ENCODE measurements at places on chromosomes 6 and 20. TPM values are rescaled to one million over a fixed set of nuclear protein-coding genes. Genes with fewer than 3 reads are reported as not detected.

The ID4 gene
- total RNA-seq: 83.3 TPM

The AKAP7 gene
- 3.0 TPM for total RNA-seq

The WFDC5 gene
- total RNA-seq: not detected

The ENPP4 gene
- 32.2 TPM for total RNA-seq

The COL21A1 gene
- total RNA-seq: 52.6 TPM

The CAGE1 gene
- not detected for total RNA-seq

The RBPJL gene
- not detected for total RNA-seq

The B3GALT4 gene
- total RNA-seq: 27.3 TPM
